Left lung (tissue), 14 donors: ENCODE measurements at places on chromosomes 5 and 9. TPM values are rescaled to one million over a fixed set of nuclear protein-coding genes. Genes with fewer than 3 reads are reported as not detected.

Gene ADAMTS13
- 9.8 TPM for polyA plus RNA-seq

GRCh38 chr9:93299418-93300174, 115.7 kb downstream of the WNK2 start:
- no peak for DNase-seq

GRCh38 chr9:127850286-127850830, 4.1 kb downstream of the ENG start:
- DNase-seq: no peak

- DNase-seq: peak; percentile 59
Observed at GRCh38 chr9:131324736-131325679, 35.5 kb downstream of the PLPP7 start.

Gene MYORG
- 3.9 TPM for polyA plus RNA-seq

- DNase-seq: no peak
Observed at GRCh38 chr5:1011741-1012312, 3.2 kb downstream of the NKD2 start.

Gene ANXA2R
- 1.9 TPM for polyA plus RNA-seq

Gene IL33
- 104 TPM for polyA plus RNA-seq

GRCh38 chr5:58239731-58240130, 220.2 kb downstream of the PLK2 start:
- no peak for DNase-seq

GRCh38 chr5:98927242-98927988, 1.4 kb downstream of the CHD1 start:
- no peak for DNase-seq
